Effector memory CD8-positive, alpha-beta T cell (primary cell): ENCODE measurements at places on chromosomes 7 and 10.

DNA sequence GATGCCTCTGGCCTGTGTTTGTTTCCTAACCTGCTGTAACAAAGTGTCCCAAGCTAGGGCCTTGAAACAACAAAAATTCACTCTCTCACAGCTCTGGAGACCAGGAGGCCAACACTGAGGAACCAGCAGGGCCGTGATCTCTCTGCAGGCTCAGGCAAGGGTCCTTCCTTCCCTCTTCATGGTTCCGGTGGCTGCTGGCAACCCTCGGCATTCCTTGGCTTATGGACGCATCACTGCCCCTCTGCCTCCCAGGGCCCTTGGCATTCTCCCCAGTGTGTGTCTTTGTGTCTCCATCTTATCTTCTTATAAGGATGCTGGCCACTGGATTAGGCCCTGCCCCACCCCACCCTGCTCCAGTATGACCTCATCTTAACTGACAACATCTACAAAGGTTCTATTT, 17.0 kb downstream of the CNPY1 start:
- no peak for DNase-seq

DNA sequence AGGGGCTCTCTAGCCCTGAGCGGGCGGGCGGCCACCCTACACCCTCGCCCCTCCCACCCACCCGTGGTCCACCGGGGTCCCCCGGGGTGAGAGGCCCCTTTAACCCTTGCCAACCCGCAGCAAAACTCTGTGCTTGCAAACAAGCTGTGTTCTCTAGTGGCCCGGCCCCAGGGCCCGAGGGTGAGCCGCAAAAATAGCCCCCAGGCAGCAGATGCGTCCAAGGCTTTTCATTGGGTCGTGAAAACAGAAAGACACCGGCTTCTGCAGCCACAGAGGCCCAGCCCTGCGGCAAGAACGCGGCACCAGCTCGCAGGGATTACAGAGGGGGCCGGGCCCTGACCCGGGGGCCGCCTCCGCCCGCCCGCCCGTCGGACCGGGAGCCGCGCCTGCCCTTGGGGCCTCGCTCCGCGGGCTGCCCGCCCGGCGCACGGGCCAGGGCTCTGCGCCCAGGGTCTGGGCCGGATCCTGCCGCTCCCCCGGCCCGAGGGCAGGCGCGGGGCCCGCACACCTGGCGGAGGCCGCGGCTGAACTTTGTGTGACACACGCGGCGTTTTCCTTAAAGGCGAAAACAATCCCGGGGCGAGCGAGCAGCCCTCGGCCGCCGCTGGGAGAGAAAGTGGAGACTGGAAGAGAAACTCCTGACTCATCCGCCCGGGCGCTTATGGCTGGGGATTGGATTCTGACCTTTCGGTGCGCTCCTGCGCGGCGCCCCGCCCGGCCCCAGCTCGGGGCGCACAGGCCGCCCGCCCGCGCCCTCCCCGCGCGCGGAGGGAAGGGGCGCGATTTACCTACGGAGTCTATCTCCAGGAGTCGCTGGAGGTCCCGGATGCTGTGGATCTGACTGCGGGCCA, 2.8 kb downstream of the PDGFA start:
- no peak for DNase-seq

- DNase-seq, result no peak
These were observed 775 bp downstream of the STARD3NL start for GRCh38 chr7:38178695-38179344.

- no peak for DNase-seq
These were observed 55.3 kb upstream of the NCAPG2 start for GRCh38 chr7:158759749-158760444.

GRCh38 chr7:83655951-83656556, 7.1 kb upstream of the SEMA3E start:
- DNase-seq, result no peak

DNA sequence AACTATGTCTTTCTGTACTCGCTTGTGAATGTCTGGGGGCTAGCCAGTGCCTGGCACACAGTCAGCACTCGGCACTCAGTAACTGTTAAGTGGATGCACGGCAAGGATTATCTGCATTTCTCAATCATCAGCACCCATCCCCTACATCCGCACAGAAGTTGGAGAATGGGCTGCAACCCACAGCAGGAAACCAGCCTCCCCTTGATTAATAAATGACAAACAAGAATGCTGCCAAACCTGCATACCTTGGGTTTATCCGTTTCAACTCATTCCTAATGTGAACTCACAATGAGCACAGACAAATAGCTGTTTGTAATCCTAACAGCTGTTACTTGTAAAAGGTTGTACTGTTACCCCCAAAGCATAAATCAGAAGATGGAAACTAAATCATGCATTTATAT, 28.9 kb downstream of the PPP1R3C start:
- no peak for DNase-seq

GRCh38 chr10:70494536-70494935, 16.0 kb downstream of the PALD1 start:
- no peak for DNase-seq
